ENCODE measurements at places on chromosomes 3 and 15.

DNA sequence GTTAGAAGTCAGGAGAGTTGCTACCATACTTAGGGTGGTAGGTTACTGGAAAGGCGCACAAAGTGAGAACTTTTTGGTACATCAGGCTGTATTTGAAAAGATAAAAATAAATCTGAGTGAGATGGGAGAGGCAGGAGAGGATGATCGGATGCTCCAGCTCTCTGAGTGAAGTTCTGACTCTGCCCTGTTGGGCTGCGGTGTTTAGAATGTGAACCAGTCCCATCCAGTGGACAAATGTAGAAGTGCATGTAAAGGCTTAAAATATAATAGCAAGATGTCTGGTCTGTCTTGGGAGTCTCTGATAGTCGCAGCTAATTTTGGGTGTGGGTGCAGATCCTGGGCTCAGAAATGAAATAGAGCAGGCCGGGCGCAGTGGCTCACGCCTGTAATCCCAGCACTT lies 30.4 kb downstream of the ACKR2 start:
- peak; percentile 29 for DNase-seq

- DNase-seq: no peak
Measured at GRCh38 chr3:54447427-54447826, 325.1 kb downstream of the CACNA2D3 start.

- DNase-seq: no peak
Measured at GRCh38 chr15:71293723-71294122, 178.5 kb downstream of the THSD4 start.

GRCh38 chr3:157692468-157692867 lies 189.3 kb upstream of the VEPH1 start:
- DNase-seq: no peak

All from DMS 273 treated with DMSO at 0.1 percent for 48 hours (cell line).